ENCODE measurements at places on chromosomes 5 and 9.
A peak's percentile ranks its signal among the peaks of the same experiment; 100 is the strongest.

DNA sequence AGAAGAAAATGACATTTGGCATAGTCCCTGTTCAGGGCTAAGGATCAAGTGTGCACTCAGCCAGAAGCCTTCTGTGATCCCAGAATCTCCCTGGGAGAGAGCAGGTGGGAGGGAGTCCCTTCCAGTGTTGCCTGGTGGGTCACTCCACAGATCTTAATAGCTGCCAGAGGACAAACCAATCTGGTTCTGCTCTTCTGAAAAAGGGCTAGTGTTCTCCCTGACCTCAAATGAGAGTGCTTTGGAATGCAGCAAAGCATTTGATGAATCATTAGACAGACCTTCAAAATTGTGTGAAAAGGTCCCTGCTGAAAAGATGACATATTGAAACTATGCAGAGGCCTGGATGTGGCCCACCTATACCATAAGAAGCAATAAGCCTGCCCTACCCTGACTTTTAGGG lies 339.7 kb downstream of the TMEM232 start:
- DNase-seq: no peak

- no peak for DNase-seq
Measured at GRCh38 chr5:170743876-170744212, 39.7 kb upstream of the GABRP start.

DNA sequence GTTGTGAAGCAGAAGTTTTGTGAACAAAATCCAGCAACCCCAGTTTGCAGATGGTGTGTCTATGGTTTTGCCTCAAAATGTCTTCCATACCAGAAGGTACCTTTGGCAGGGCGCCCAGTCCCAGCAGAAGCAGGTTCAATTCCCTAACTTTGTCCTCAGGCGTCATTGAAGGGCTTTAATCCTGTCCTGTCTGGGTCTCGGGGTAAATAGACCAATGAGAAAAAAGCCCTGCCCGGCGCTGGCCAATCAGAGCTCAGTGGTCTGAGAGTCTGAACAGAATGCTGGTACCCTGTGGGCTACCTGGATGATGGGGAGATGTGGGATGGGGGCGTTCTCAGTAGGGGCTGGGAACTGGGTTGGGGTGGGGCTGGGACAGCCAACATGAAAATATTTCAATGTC lies 6.2 kb upstream of the ST6GALNAC4 start:
- DNase-seq: no peak

GRCh38 chr5:94941122-94941755 lies 322.8 kb downstream of the SLF1 start:
- no peak for DNase-seq

- DNase-seq: no peak
Measured at GRCh38 chr5:128358826-128359225, 179.2 kb downstream of the FBN2 start.

DNA sequence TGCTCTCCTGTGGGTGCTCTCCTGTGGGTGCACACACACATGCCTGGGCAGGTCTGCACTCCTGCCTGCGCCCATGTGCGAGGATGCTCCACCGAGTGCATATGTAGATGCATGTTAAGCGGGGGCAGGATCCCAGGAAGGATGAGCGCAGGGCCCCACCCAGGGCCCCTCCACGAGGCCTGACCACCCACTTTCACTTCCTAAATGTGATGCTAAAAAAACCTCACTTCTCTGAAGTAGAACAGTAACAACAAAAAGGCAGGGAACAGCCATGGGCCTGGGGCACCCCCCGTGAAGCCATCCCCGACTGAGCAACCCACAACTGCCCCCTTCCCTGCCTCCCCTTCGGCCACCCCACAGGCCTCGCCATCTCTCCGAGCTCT lies 48.2 kb upstream of the SARDH start:
- peak; percentile 71 for DNase-seq

- no peak for DNase-seq
Measured at GRCh38 chr9:75695921-75696320, 194.6 kb upstream of the PCSK5 start.

GRCh38 chr9:120912958-120913646 lies 13.5 kb downstream of the TRAF1 start:
- no peak for DNase-seq

Data from GM12891 (cell line).